ENCODE measurements at places on chromosomes 2 and 18.

GRCh38 chr2:28588292-28588670 lies 92.4 kb downstream of the PLB1 start:
- no peak for DNase-seq

- no peak for DNase-seq
These were observed 46.8 kb downstream of the ATOH8 start for GRCh38 chr2:85800586-85800985.

DNA sequence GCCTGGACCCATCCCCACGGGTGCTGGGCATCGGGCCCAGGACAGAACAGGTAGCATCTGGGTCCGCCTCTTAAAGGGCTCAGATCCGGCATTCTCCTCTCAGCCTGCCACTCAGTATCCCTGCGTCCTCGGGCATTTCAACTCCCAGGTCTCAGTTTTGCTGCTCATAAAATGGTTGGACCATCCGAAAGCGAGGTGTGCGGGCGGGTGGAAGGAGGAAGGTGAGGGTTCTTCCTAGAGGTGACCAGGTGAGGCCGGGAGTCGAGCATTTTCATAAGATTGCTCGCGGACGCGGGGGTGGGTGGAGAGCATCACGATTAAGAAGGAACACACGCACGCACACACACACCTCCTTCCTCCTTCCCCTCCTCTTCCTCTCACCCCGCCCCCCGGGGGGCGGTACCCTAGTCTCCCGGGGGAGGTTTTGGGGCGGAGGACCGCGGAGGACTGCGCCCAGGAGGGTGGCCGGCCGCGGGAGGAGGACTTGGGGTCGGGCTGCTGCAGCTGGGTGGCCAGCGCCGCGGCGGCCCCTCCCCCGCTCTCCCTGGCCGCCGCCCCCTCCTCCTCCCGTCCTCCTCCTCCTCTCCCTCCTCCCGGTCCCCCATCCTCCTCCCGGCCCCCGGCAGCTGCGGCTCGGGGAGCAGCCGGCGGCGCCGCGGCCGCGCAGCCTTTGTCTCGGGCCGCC lies 97.9 kb upstream of the GPR45 start:
- no peak for DNase-seq

DNA sequence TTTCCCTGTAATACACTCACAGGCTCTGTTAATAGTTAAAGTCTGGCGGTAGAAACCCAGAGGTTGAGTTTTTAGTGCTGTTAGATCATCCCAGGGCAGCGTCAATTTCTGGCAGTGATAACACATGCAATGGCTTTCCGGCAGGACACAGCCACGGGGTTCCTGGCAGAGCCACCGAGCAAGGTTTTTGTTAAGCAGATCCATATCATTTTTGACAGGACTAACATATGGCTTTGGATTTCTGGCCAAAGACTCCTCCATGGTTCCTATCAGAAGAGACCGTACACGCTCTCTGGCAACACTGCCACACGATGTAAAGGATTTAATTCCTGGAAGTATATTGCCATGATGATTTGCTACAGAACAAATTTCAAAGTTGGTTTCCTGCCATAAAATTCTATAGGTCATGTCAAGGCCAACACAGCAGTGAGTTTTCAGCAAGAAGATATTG lies 854.3 kb downstream of the LRRTM4 start:
- DNase-seq = no peak

DNA sequence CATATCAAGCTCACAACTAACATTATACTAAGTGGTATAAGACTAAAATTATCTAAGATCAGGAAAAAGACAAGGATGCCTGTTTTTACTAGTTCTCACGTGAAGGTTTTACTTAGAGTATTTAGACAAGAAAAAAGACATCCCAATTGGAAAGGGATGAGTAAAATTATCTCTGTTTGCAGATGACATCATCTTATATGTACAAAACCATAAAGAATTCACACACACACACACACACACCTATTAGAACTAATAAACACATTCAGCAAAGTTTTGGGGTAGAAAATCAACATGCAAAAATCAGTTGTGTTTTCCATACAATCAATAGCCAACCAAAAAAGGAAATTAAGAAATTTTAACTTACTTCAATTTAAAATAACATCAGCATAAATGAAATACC lies 35.9 kb upstream of the RGPD4 start:
- no peak for DNase-seq

DNA sequence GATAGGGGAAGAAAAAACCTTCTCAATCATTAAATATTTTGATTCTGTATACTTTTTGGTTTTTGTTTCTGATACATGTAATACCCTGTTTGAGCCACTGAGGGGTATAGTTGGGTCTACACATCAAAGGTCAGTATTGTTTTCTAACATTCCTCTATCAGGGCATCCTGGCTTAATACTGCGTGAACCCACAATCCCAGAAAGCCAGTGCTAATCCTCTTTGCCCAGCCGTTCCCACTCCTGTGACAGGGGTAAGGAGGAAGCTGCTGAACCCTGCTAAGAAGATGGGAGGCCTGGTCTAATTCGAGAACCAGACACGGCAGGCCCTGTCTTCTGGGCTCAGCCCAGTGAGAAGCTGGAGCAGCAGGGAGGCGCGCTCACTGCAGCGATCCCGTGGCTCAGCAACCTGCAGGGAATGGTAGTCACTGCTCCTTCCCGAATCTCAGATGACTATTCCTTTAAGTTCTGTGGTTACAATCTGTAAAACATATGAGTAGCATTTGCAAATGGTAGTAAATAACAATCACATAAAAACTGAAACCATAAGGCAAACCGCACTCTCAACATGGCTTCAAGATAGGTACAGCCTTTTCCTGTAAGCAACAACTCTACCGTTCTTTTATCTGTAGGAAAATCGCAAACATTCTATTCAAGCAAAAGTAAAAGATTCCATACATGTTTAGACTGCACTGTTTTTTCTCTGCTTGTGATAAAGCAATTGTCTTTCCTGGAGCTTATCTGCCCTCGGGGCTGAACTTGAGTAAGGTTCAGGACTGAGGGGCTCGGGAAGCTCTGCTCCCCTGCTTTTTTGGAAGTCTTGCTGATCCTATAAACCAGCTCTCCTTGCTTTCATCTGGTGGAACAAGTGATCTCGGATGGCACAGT lies 87.0 kb downstream of the EPB41L3 start:
- DNase-seq = no peak

GRCh38 chr2:61597300-61598289 lies 59.4 kb upstream of the XPO1 start:
- DNase-seq = peak; percentile 91

- no peak for DNase-seq
These were observed 1.7 kb downstream of the TMBIM1 start for GRCh38 chr2:218290316-218291261.

DNA sequence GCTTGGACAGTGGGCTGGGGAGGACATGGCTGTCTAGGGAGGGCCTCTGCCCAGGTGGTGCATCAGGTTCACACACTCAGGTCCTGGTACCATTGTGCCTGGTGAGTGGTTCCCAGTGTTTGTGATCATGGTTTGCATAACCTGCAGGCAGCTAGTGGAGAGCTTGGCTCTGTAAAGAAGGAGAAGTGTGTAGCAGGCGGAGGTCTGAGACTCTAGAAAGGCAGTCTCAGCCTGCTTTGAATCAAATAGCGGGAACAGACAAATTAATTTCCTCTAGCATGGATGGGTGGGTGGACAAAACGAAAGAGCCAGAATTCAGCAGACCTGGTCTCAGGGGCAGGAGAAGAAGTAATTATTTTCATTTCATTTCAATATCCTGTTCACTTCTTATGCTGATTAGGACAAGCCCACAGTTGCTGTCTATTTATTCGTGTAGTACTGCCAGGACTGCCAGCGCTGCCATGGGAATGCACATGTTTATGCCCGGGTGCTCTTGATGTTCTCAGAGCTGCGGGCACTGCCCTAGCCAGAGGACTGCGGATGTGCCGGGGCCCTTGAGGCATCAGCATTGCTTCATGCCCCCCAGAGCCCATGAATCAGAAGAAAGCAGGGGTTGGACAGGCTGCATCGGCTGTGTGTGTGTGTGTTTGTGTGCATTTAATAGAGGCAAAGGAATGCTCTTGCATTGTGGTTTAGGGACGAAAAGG lies 45.4 kb upstream of the DLX2 start:
- no peak for DNase-seq

DNA sequence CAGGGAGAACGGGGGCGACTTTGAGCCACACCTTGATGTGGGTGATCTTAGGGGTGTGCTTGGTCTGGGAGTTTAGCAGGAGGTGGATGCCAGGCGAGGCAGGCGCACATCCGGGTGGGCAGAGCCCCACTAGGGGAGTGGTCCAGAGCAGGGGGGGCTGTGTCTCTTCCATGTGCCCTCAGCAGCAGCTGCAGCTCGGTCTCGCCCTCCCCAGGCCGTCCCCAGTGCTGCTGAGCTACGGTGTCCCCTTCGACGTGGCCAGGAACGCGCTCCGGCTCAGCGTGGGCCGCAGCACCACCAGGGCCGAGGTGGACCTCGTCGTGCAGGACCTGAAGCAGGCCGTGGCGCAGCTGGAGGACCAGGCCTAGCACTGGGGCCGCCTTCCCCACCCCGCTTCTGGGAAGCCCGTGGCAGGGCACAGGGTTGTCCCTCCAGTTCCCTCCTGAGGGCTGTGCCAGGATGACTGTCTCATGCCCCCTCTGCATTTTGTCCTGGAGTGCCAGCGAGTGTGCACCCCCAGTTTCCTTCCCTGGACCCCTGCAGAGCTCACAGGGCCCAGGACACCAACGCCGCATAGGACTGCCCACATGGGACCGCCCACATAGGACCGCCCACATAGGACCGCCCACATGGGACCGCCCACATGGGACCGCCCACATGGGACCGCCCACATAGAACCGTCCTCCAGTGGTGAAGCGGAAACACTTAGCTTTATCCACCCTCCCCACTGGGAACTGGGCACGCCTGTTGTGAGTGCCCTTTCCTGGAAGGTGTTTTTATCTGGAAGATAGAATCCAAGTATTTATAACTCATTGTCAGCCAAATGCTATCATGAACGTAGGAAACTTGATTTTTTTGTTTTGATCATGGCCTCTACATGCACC lies 1.9 kb upstream of the ESPNL start:
- no peak for DNase-seq

- no peak for DNase-seq
These were observed 229.7 kb downstream of the EIPR1 start for GRCh38 chr2:3147651-3148530.

GRCh38 chr2:95300450-95300849 lies 3.3 kb downstream of the KCNIP3 start:
- no peak for DNase-seq

Data from iPS DF 19.7 (cell line).